ENCODE measurements at places on chromosomes 3 and 15. TPM values are rescaled to one million over a fixed set of nuclear protein-coding genes. Genes with fewer than 3 reads are reported as not detected.

Gene C3orf52
- 0.41 TPM for total RNA-seq

GRCh38 chr3:24545887-24546286 is 51.2 kb upstream of the THRB start:
- peak; percentile 49 for DNase-seq

GRCh38 chr3:7498715-7499114 is 637.8 kb downstream of the GRM7 start:
- no peak for DNase-seq

- no peak for DNase-seq
Measured at GRCh38 chr15:36645106-36645505, 65.7 kb downstream of the CDIN1 start.

DNA sequence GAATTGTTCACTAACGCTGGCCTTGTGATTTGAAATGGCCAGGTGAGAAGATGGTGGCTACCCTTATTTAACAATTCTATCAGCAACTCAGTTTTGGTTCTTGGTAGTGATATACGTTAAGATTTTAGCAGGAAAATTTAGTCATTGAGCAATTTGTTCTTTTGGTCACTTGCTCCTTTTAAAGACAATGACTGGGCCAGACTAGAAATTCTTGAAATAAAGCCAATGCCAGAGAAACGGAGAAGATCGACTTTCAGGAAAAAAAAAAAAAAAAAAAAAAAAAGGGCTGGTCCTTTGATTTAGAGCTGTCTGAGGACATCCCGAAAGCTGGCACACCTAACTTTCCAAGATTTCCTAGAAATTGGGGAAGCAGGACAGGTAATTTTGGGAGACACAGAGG is 178.5 kb downstream of the FNDC3B start:
- no peak for DNase-seq

DNA sequence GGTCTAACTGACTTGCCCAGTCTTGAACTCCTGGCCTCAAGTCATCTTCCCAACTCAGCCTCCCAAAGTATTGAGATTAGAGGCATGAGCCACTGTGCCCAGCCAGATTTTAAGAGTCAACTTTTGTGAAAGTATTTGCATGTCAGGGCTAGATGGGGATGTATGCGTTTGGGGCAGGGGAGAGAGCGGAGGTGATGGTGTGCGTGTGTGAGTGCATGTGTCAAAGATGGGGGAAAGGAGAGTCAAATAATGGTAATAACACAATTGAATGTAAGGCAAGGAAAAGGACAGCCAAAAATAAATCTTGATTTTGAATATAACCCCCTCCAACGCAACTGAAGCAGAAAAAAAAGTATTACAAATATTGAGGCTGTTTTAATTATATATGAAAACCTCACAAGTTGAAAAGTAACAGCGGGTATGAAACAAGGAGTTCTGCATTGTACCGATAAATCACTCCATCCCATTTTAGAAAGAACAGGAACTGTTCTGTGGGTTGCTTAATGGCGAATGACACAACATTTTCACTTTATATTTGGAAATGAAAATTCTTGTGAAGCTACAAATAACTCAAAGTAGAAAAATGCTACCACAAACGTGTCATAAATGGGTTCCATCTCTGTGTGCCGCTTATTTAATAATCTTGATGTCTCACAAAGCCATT is 29.9 kb upstream of the LDHAL6B start:
- no peak for DNase-seq
